ENCODE measurements at places on chromosomes 13 and 19. TPM values are rescaled to one million over a fixed set of nuclear protein-coding genes. Genes with fewer than 3 reads are reported as not detected.

Gene PDX1
- not detected for polyA plus RNA-seq

Gene OR7A5
- polyA plus RNA-seq: not detected

Gene SOX1
- polyA plus RNA-seq: not detected

Gene PPP6R1
- 21.3 TPM for polyA plus RNA-seq

Gene APLP1
- 3.0 TPM for polyA plus RNA-seq

Gene ZNF181
- 23.3 TPM for polyA plus RNA-seq

Gene SEMA6B
- polyA plus RNA-seq: 0.77 TPM

Gene OR7C1
- not detected for polyA plus RNA-seq

Gene HCN2
- polyA plus RNA-seq: 0.13 TPM

Gene ALOX5AP
- 7.8 TPM for polyA plus RNA-seq

Gene LRRC4B
- polyA plus RNA-seq: 0.12 TPM

Gene KLHL1
- not detected for polyA plus RNA-seq

Gene PLIN4
- polyA plus RNA-seq: 1.6 TPM

Gene LSR
- 3.3 TPM for polyA plus RNA-seq

Gene LEUTX
- not detected for polyA plus RNA-seq

Gene C19orf67
- not detected for polyA plus RNA-seq

Gene ANKLE1
- 0.65 TPM for polyA plus RNA-seq

Gene IL17D
- polyA plus RNA-seq: 3.7 TPM

Gene PEAK3
- not detected for polyA plus RNA-seq

Gene CLEC4G
- 0.27 TPM for polyA plus RNA-seq

Gene DHPS
- 72.8 TPM for polyA plus RNA-seq

Gene CYP4F8
- polyA plus RNA-seq: not detected

Gene FGF22
- not detected for polyA plus RNA-seq

Gene LNX2
- 3.6 TPM for polyA plus RNA-seq

Gene S1PR5
- 0.33 TPM for polyA plus RNA-seq

Gene MCEMP1
- 0.06 TPM for polyA plus RNA-seq

Gene KLC3
- not detected for polyA plus RNA-seq

Gene OVOL3
- polyA plus RNA-seq: not detected

Measured in ovary (tissue), 10 donors.